ENCODE measurements at places on chromosomes 3 and 15.

DNA sequence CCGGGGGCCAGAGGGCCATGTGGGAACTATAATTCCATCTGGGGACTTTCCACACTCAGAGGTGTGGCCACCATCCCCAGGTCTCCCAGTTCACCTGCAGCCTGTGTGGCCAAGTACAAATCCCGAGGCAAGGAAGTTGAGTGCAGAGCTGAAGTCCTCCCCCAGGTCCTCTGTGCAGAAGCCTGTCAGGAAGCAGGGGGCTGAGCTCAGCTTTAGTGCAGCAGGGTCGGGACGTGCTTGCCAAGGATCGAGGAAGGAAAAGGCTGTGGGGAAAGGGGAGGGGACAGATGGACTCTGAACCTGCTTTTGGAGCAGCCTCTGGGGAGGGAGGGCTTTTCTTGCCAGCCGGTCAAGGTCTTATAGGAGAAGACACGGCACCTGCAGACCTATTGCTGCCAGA lies 67.7 kb downstream of the CHRNA7 start:
- no peak for DNase-seq

GRCh38 chr15:100766243-100767000 lies 113.2 kb upstream of the ALDH1A3 start:
- DNase-seq, result no peak

DNA sequence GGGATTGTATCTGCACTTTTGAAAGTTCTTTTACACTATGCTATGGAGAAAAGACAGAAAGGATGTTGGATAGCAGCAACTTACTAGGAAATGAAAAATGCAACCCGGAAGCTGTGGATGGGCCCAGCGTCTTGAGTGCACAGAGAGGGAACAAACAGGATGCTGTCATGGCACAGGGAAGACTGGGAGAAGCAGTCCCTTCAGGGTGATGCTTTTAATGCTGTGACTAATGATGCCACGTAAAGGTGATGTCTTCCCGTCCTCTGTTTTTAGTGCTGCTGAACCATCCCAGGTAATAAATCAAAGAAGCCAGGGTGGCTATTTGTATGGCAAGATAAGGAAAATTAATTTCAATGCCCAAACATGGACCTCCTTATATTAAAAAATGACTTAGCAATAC lies 437.6 kb downstream of the FOXP1 start:
- DNase-seq, result no peak

- no peak for DNase-seq
Observed at GRCh38 chr3:99562138-99562537, 76.3 kb upstream of the COL8A1 start.

DNA sequence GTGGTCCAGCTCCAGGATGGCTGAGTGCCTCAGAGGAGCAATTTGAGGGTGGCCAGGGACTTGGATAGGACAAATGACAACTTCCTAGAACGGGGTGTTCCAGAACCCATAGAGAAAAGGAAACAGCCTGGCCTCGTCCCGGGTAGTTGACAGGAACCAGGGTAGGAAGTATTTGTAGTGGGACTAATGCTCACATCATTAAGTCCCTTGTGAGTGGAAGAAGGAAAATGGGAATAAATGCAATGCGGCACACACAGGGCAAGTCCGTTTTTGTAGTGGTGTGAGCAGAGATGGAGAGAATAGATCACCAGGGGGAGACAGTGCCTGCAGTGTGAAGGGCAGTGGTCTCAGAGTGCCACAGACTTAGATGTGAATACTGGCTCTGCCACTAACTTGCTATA lies 19.6 kb downstream of the TIMP4 start:
- no peak for DNase-seq

- DNase-seq, result no peak
Observed at GRCh38 chr3:18188491-18188890, 236.6 kb downstream of the SATB1 start.
